Left ventricle myocardium superior (tissue), 1 donor: ENCODE measurements at places on chromosomes 4 and X.
A peak's percentile ranks its signal among the peaks of the same experiment; 100 is the strongest.

DNA sequence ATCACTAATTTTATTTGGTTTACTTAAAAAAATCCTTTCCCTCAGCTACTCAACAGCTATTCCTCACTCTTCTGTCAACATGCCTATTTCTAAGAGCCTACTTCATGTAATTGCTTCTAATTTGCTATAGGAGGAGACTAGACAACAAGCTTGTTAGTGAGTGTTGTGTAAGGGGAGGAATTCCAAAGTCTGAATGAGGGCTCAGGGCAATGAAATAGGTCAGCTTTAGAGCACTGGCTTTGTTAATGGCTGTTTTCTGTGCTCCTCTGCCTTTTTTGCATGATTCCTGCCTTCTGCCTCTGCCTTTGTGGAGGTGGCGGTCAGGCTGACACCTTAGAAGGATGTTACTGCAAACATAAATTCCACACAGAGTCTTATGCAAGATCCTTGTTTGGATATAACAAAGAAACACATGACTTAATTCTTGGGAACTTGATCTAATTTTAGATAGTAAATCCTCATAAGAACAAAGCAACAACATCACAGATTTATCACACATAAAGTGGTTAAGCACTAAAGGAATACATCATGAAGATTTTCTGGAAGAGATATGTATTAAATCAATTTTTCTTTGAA lies 15.0 kb upstream of the PAGE1 start:
- no peak for DNase-seq

DNA sequence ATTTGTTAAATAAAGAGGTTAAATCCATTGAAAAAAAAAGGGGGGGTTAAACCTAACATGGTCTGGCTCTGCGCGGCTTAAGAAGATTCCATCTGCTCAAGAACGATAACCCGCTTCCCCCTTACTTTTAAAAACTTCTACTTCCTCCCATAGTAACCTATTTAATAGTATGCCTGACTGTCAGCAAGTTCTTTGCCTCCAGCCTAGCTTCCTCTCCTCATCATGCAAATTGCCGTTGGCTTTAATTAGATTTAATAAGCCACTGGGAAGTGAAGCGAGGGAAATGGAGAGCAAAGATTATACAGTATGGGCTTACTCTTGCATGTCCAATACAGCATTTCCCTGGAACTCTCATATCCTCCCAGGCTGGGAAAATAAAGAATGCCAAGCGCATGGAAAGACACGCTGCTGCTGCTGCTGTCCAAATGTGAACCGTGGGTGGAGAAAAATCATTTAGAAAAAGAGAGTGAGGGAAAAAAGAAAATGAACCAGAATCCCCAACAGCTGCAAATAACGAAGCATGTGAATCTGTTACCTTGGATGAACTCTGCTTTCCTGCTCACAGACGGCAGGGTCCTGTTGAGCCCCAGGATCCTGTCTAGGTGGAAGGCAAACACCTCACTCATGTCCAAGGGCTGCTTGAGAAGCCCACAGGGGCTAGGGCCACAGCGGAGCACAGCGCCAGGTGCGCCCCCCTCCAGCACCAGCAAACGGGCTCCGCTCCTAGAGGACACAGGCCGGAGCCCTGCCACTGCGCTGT lies 2.7 kb downstream of the GASK1B start:
- no peak for DNase-seq

DNA sequence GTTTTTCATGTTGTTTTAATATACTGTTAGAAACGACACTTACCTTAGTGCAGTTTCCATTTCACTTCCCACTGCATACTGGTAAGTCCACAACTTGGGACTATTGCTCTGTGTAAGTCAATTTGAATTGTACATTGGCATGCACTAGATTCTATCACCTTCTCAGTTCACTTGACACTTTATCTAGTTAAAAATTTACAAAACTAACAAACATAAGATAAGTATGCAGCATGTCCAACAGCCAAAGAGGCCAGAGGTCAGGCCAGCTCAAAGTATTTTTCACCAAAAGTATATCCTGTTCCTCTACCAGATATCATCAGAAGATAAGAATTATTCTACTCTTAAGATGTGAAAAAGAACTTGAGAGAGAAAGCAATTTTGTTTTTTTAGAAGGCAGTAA lies 75.9 kb downstream of the QRFPR start:
- DNase-seq = no peak

DNA sequence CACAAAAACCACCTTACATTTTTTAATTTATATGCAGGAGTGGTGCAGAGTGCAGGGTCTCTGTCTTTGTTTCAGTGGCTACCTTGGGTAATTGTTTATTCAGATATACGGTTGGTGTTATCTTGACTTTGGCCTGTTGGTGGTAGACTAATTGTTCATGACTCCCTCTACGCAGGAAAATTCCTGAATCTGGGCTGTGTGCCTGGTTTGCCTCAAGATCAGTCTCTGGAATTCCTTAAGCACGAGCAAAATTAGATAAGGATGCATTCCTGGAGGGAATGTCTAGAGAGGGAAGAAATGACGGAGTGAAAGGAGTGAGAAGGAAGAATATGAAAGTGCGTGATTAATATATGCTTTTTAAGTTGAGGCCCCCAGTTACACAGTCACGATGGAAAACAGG lies 576.9 kb upstream of the PCDH10 start:
- DNase-seq = no peak

- no peak for DNase-seq
Observed at GRCh38 chrX:45274576-45274975, 73.9 kb upstream of the DIPK2B start.

DNA sequence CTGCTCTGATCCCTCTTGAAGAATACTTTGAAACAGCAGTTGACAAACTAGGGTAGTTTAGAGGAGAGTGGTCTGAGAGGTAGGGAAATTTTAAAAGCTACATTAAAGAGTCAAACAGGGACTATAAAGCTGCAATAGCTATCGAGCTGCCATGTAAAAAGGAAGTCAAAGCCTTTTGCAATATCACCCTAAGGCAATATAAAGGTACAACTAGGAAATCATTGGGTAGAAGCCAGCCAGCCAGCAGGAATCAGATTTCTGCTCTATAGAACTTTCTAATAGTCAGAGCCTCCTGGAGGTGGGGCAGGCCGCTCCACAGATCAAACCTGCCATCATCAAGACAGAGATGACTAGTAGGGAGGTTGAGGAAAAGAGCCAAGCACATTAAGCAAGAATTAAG lies 15.2 kb upstream of the PHOX2B start:
- DNase-seq = no peak

DNA sequence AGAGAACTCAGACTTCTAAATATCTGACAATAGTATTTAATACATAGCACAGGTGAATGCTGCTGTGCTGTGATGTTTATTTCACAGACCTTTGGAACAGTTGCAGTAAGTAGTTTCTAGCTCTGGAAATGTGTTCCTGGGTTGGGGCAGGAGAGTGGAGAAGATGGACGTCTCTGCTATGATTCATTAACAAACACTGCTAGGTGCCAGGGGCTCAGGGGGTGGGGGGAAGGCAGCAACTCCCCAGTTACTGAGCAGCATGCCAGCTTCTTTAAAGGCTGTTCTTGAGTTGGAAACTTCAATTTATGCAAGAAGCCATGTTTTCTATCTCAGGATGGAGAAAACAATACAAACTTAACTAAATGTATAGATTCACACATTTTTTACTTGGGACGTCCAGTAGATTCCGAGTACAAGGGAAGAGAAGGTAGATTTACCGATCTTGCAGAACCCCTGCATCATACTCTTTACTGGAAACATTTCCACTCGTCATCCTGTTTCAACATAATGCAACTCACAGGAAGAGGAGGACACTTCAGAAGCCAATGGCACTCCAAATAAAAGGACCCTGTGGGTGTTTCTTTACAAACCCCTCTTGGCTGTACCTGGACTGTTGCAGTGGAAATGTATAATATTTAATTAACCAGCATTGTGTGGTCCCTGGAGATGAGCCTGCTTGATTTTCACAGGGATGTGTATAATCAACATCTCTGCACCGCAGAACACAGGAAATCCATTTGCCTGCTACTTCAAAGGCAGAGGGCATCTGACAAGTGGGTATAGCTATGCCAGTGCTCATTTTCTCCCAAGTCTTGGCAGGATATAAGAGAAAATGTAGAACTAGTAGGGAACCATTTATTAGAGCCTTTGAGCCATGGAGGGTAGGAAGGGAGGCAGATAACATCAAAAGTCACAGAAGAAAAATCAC lies 171.4 kb downstream of the SH3KBP1 start:
- no peak for DNase-seq

DNA sequence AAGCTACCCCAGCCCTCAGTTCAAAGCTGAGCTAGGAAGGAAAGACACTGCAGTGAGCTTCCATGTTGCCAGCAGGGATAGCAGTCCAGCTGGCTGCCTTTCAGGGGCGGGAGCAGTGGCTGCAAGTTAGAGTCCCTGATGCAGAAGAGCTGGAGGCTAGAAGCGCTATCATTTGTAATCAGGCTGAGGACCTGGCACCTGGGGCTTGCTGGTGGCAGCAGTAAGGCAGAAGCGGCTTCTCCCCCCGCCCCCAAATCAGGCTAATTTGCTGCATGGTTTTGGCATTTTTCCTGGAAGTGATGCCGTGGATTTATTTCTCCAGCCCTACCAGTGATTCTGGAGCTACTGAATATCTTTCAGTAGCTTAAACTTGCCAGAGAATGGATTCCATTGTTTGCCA lies 203.3 kb downstream of the CLCN4 start:
- DNase-seq = peak; percentile 41

- no peak for DNase-seq
Observed at GRCh38 chr4:140174543-140174942, 20.6 kb upstream of the MAML3 start.

GRCh38 chrX:54641530-54641929 lies 111.5 kb downstream of the GNL3L start:
- DNase-seq = no peak

GRCh38 chr4:121072224-121073003 lies at the start of gene NDNF:
TSS of gene NDNF (minus strand) at chr4:121072535. CDS start at chr4:121045837, 26,698 bp downstream.
- DNase-seq = peak; percentile 63

DNA sequence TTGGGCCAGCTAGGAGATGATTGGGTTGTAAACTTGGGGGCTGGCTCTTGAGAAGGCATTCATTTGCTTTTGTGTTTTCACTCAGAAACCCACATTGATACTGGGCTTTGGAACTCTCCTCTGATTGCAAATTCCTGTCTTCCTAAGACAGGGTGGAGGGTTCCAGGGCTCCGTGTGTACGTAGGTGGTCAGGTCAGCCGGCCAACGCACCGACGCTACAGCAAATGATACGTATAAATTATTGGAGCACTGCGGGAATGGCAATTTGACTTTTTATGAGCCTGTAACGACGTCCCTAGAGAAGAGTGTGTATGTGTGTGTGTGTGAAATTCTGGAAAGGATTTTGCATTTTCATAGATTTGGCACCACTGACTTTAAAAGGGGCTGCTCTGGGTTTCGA lies 236.9 kb downstream of the SHOX start:
- DNase-seq = no peak

DNA sequence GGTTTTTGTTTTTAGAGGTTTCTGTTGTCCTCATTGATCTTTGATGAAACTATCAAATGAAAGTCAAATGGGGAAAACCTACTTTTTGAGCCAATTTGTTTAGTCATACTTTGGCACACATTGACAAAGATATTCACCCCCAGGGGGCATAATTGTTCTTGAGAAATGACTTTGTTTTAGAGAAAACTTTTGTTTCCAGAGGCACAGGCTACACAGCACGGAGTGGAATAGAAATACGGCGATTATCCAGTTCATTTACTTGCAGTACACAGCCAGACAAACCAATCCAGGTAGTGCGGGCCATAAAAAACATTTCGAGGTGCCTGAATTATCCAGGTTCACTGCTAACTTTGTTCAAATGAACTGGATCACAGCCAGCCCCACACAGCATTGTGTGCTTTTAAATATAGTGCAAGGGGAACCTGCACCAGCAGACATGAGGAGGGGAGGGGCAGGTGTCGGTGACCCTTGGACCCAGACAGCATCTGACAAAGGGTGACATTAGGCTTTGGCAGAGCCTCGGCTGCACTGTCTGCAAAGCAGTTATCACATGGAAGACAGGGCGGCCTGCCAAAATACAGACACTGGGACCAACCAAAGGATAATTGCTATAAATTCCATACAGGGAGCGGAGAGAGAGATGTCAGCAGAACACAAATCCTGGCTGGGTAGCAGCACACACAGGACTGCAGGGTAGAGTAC lies 179.6 kb upstream of the NOCT start:
- DNase-seq = peak; percentile 84

DNA sequence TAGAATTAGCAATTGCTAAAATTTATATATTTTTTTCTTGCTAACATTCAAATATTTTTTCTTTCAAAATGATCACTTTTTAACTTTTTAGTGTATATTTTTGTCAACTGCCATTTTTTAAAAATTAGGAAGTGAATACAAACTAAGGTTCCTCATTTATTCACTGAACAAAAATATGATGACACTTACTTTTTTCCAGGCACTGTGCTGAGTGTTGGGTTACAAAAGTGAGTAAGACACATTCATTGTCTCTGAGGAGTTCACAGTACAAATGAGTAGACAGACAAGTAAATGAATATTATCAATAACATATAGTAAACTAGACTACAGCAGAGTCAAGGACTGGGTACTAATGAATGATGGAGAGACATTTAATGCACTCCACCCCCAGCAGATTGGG lies 543.5 kb downstream of the PDHA2 start:
- no peak for DNase-seq

- DNase-seq = no peak
Observed at GRCh38 chr4:103032574-103032973, 13.1 kb upstream of the SLC9B1 start.

GRCh38 chr4:154507156-154507555 lies 15.6 kb upstream of the DCHS2 start:
- no peak for DNase-seq

- peak; percentile 48 for DNase-seq
Observed at GRCh38 chr4:94577136-94577535, 125.4 kb downstream of the PDLIM5 start.

GRCh38 chr4:168717847-168718246 lies 221.0 kb downstream of the PALLD start:
- DNase-seq = peak; percentile 32

DNA sequence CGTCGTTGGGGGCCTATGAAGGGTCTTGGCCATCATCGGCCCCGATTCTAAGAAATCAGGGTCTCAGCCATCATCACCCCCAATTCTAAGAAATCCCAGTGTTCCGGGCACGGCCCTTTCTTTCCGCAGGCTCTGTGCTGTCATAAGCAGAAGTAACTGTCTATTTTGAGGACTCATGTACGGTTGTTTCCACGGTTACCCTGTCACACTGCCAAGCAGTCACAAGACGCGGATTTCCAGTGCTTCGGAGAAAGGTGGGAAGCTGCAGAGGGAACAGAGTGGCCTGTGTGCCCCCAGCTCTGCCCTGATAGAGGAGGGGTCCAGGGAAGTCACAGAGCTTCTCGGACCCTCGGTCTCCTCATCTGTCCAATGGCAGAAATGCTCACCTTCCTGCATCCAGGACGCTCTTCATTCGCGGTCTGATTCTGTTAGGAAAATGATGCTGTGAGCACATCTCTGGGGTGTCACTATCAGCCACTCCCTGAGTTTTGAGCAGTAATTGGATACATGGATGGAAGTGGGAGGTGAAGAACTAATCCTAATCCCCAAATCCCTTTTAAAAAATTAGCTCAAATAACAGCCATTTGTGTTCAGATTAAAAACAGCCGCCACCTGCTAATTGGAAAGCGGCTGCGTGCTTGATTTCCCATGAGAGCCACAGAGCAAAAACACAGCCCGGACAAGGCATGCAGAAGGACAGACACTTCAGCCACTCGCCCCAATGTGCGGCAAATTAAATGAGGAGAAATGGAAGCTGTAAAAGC lies 73.1 kb downstream of the WFS1 start:
- DNase-seq = peak; percentile 76
